CD4-positive, alpha-beta T cell (primary cell): ENCODE measurements at places on chromosomes 11 and 22. TPM values are rescaled to one million over a fixed set of nuclear protein-coding genes. Genes with fewer than 3 reads are reported as not detected.

The MRGPRE gene
- total RNA-seq = not detected

- no peak for DNase-seq
Measured at GRCh38 chr11:69864686-69865661, 45.8 kb upstream of the FGF3 start.

DNA sequence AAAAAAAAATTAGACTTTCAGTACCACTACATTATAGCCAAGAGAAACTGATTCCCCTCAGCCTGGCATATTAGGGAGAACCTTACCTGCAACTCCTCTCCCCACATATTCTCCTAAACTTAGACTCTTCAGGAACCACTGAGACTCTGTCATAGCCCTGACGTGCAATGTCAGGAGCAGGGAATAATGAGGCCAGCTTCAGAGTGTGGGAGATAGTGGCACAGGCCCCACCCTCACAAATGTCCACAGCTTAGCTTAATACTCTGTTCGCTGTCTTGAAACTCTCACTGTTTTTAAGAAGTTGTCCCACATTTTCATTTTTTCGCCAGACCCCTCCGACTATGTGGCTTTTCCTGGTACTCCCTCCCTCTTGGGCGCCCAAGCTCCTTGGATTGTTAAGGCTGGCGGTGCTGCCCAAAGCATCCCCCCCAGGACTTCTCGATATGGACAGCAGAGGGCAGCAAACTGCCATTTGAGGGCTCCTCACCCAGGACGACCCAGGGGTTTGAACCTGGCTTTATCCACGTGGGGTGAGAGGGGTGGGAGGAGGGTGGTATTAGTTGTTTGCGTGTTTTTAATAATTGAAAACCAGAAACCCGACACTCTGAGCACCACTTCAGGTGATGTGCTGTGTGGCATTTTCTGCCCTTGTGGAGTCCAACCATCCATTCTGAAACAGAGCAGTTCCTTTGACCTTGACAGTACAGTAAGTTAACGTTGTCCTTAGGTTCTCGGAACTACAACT, 45.2 kb upstream of the RASSF10 start:
- DNase-seq = peak; percentile 61

GRCh38 chr11:112812729-112813128, 148.5 kb upstream of the NCAM1 start:
- no peak for DNase-seq
